ENCODE measurements at places on chromosomes 7 and 10.

DNA sequence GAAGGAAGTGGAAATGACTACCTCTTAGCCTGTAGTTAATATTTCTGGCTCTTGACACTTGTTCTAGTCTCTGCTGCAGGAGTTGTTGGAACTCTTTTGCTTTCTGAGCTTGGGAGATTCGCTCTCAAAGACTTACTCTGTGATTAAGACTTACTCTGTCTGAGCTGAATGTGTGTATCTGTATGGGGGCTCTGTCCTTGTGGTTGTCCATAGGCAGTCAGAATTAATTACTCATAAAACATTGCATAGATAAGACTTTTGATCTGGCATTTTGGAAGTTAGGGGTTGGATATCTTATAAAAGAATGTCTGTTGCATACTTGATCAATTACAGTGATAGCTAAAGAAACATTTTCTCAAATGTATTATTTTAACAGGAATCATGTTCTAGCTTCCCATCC, 199.2 kb upstream of the KIAA1217 start:
- DNase-seq: no peak

GRCh38 chr10:82378146-82378545, 503.2 kb downstream of the NRG3 start:
- DNase-seq: peak; percentile 41

- peak; percentile 14 for DNase-seq
Measured at GRCh38 chr10:59557052-59557451, 152.6 kb downstream of the SLC16A9 start.

- no peak for DNase-seq
Measured at GRCh38 chr7:158110034-158110590, 477.5 kb downstream of the PTPRN2 start.
